Activated CD8-positive, alpha-beta memory T cell treated with anti-CD3 and anti-CD28 coated beads, Interleukin-2, amount 10 ng/mL, durations not matched to agents 7 days and 5 days (primary cell): ENCODE measurements at places on chromosomes 7 and 10.

DNA sequence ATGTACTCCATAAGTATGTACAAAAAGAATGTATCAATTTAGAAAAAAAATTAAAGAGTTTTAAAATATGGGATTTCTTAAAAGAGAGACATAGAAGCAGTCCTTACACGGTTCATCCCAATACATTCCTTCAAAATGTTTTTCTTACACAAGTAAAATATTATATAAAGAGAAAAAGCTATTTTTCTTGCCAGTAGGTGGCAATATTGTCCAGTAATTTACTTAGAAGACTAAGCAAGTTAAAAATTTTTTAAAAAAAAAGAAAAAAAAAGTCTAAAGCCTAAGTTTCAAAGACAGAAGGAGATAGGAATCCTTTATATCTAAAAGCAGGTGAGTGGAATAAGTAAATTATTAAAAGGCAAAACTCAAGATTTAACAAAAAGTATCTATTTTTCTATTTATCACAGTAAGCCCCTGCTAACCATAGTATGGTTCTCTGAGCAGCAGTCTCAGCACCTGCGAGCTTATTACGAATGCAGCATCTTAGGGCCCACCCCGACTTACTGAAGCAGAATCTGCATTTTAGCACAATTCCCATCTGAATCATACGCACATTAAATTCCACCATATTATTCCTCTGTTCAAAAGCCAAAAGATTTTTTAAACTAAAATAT is 240.6 kb downstream of the DGKI start:
- no peak for DNase-seq

DNA sequence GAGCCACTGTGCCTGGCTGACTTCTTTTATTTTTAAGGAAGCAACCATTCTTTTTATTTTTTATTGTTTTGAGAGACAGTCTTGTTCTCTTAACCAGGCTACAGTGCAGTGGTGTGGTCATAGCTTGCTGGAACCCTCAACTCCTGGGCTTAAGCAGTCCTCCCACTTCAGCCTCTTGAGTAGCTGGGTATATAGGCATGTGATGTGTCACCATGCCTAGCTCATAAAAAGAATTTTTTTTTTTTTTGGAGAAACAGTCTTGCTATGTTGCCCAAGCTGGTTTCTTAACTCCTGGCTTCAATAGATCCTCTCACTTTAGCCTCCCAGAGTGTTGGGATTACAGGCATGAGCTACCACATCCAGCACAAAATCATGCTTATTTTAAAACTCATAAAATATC is 5.8 kb downstream of the MCU start:
- no peak for DNase-seq

GRCh38 chr10:68103261-68103878 is 5.9 kb upstream of the MYPN start:
- DNase-seq: no peak

DNA sequence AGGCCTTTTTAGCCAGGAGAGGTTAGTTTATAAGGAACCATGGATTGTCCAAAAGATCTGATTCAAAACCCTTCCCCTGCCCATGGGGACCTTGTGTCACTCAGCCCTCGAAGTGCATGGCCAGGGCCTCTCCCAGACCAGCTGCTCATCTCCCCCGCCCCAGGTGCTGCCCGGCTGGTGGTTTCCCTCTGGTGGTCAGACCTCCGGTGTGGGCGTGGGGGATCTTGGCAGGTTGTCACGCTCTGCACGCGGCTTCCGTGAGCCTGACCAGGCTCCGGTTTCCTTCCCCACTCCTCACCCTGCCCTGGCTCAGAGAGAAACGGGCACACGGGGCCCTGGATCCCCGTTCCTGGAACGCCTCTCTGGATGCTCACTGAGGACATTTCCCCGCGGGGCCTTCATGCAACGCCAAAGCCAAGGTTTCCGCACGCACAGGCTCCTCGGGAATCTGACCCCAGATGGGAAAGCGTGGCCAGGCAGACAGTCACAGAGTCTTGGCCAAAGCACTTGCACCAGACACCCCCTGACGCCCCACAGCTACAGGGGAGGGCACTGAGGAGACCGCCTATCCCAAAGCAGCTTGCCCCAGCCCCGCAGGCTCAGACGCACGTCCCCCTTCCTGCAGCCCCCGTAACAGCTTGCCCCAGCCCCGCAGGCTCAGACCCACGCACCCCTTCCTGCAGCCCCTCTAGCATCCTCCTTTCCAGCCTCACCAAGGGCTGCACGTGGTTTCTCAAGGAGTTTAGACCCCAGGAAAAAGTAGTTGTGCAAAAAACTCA is 7.8 kb upstream of the DIP2C start:
- no peak for DNase-seq

- no peak for DNase-seq
Observed at GRCh38 chr7:90597563-90598253, 1.6 kb downstream of the CDK14 start.

DNA sequence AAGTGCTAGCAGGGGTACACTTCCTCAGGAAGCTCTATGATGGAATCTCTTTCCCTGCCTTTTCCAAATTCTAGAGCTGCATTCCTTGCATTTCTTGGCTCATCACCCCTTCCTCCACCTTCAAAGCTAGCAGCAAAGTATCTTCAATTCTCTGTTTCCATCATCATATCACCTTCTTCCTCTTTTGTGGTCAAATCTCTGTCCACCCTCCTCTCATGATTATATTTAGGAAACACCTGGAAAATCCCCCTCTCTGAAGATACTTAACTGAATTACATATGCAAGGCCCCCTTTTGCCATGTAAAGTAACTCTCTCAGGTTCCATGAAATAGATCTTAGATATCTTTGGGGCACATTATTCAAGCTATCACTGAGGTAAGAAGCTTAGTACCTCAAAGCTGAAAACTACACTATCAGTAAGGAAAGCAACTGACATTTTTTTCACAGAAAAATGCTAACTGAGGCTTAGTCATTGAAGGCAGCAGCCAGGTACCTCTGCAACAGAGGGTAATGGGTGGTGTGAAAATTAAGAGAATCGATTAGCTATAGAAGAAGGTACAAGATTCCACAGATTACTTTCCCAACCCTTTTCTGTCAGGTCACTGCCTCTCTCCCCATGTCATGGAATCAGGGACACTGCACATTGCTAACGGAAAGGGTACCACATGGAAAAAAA is 197.3 kb downstream of the MACC1 start:
- DNase-seq: no peak

DNA sequence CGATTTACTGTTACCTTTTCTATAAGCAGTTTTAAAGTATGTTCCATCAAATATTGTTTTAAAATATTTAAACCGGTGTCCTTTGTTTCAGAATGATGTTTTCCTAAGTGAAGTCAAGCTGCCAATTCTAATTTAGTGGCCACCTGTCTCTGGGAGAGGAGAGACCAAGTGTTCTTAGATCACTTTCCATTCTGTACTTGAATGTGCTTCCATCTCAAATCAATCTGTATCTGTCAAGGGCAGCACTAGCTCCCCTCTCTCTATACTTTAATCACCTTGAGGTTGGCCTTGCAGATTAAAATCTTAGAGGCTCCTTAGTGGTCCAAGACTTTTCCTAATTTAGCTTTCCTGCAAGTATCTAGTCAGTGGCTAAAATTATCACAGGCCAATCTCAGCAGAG is 49.6 kb downstream of the LGI1 start:
- DNase-seq: no peak
